ENCODE measurements at places on chromosomes 7 and 10.

DNA sequence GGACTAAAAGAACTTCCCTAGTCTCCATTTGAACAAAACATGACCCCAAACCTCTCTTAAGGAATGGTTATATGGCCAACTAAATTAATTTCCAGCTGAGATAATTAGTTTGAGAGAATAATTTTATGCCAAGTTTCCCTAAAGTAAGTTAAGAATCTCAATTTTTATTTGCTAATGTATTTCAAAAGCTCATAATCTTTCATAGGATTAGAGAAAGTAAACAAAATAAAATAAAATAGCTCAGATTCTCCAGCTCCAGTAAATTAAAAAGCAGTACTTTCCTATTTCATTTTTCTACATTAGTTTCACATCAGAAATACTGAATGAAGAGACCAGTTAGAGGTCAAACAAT lies 44.4 kb downstream of the ENO4 start:
- DNase-seq, result no peak

DNA sequence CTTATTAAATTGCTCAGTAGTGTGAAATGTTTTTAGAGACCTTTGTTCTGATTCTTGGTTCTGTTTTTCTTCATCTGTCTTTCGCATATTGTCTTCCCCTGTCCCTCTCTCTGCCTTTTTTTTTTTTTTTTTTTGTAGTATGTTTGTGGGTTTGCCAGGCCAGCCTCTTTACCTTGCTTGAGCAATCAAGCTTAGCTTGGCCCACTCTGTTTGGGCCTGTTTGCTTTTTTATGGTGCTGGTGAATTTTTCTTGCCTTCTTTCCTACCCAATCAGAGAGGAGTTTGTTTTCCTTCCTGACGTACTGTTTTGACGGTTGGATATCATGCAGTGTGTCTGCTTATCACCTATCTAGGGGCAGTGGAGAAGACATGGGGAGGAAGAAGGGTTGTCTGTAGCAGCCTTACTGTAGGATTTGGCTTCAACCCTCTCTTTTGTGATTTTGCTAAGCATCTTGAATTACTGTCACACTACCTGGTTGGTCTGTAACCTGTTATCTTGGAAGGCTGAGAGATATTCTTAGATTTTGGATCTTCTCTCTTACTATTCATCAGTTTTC lies 64.0 kb downstream of the BBS9 start:
- DNase-seq, result no peak

DNA sequence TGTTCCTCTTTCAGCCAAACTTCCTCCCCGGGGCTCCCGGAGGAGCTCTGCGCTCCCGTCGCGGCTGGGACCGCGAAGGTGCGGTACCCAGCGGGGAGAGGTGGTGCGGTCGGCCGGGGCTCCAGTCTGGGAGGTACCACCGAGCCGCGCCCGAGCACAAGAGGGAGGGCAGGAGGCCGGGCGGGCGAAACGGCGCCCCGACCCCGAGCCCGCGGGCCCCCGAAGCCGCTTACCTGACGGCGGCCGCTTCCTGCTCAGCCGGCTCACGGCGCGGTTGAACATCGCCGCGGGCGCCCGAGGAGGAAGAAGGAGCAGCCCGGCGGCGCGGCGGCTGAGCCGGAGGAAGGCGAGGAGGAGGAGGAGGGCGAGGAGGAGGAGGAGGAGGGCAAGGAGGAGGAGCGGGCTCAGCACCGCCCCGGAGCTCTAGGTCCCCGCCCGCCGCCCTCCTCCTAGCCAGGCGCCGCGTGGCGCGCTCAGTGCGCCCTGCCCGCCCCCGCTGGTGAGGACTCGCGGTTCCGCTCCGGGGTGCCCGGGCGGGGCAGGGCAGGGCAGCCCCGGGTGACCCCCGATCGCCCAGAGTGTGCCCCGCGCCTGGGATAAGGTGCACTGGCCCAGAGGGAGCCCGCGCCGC lies at the start of gene RGS10:
TSS of gene RGS10 (minus strand) at position 363 of the 631 bp plus-strand sequence. CDS start at position 282, 81 bp downstream.
- DNase-seq, result peak; percentile 16

GRCh38 chr7:7883394-7883793 lies 85.2 kb upstream of the GLCCI1 start:
- no peak for DNase-seq

DNA sequence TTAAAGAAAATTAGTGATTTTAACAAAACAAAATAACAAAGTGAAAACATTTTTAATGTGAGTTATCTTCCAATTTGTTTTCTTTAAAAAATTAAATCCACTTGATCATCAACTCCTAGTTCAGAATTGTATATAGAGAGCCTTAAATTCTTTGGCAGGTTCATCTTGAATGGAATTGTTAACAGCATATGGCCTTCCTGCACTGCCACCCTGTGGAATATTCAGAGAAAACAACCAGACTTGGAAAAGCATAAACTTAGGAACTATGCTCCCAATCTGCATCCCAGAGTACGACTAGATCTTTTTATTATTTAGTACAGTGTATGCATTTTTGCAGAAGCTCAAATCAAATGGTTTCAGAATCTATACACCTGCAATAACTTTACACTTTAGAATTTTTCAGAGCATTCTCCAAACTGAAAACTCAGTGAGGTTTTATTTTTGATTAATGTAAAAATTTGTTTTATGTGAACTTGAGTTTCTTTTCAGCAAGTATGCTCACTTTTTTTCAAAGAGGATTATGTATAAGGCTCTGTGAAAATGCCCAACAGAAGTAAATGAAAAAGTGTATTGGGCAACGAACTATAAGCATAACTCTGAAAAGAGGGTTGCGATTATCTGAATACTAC lies 44.9 kb upstream of the ANK3 start:
- peak; percentile 47 for DNase-seq

DNA sequence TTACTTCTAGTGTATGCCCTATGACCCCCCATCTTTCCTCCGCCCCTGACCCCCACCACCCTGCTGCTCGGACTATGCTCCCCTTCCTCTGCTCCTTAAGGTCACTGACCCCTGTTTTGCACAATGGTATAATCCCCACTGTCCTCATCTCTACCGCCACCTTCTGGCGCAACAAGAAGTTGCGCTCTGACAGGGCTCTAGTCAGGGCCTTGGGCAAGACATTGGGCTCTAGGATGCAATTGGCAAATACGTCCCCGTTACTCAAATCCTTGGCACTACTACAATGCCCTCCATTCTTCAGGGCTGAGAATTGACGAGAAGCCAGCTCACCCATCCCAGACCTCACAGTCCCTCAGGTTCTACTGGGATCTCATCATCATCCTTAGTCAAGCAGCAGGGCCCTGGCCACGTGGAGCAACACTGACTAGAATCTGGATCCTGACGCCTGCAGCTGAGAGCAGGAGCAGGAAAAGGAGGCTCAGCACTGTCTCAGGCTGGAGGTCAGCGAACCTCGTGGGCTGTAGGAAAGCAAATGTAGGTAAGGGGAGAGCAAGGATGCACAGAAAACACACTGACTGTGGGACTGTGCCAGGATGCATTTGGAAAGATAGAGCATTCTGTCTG lies 10.6 kb downstream of the LRIT2 start:
- no peak for DNase-seq

DNA sequence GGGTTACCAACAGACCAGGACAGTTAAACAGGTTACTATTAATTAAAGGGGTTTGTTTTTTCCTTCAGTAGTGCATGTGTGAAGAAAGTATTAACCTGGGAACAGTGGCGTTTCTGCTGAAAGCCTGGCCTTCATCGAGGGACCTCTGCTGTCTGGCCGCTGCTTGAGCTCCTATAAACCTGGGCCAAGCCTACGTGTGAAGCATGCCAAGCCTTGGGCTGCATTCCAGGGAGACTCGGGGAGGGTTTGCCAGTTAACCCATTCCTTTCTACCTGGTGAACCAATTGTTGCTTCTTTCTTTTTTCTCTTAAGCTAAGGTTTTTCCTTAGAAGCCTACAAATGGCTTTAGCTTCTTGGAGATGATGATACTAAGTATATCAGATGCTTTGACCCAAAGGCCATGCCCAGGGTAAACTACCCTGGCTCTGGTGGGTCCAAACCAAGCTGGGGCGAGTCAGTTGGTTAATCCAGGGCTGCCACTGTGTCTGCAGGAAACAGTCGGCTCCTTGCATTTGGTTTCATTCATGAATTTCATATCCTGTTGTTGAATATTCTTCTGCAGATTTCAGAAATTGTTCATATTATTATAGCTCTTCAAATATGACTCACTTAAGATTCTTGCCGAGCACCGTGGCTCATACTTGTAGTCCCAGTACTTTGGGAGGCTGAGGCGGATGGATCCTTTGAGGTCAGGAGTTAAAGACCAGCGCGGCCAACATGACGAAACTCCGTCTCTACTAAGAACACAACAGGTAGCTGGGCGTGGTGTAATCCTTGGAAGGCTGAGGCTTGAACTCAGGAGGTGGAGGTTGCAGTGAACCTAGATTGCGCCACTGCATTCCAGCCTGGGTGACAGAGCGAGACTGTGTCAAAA lies 23.8 kb downstream of the PFKP start:
- no peak for DNase-seq

- DNase-seq, result no peak
These were observed 125.9 kb downstream of the ADAM12 start for GRCh38 chr10:126262233-126262838.

GRCh38 chr7:114785496-114785895 lies 136.4 kb upstream of the MDFIC start:
- DNase-seq, result no peak

GRCh38 chr7:147332988-147333387 lies 1216.4 kb downstream of the CNTNAP2 start:
- DNase-seq, result no peak

GRCh38 chr7:25886387-25887240 lies 265.4 kb upstream of the NFE2L3 start:
- DNase-seq, result peak; percentile 20

DNA sequence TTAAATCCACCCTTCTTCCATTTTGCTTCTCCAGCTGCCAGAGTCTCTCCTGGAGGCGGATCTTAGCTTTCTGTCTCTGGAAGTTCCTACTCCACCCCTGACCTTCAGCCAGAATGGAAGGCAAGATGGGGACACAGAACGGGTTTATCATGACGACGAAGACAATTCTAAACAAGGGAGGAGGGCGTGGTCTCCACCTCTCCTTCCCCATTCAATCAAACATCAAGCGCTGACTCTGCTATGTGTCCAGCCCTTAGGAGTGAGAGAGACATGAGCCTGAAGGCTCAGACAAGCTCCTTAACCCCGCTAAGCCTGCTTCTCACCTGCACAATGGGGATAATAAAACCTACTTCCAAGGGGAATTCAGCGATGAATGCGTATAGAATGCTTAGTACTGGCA lies 3.1 kb downstream of the CYP17A1 start:
- DNase-seq, result no peak

DNA sequence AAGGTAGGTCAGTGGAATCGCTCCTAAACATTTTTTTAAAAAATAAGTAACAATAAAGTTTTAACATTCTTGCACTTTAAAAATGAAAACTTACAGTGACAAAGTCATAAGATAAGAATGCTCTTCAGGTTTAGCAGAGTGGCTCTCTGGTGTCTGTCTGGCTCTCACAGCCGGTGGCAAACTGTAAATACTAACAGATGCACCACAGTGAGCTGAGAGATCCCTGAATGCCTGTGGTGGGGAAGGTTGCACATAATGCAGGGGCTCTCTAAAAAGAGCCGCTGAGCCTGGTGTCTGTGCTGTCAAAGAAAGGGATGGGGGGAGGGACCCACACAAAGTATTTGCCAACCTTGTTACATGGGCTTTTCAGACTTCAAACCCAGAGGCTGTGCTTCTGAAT lies 498.3 kb downstream of the CCSER2 start:
- no peak for DNase-seq

GRCh38 chr10:69641261-69641980 lies 11.4 kb downstream of the FAM241B start:
- no peak for DNase-seq

GRCh38 chr10:17025444-17026295 lies 103.9 kb downstream of the CUBN start:
- DNase-seq, result no peak

DNA sequence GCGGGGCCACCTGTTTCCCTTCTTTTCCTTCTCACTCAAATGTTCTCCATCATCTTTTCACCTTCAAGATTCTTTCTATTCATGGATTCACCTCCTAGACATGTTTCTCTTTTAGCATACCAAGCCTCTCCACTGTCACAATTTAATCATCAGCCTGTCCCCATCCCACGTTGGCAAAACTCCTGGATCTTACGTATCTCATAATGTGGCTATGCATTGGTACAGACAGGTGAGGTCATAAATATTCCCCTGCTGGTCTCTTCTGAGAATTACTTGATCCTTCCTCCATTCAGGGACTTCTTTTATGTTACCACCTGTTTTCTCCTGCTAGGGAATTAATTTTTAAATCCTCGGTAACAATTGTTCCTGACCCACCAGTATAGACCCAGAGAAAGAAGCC lies 262.6 kb upstream of the NEBL start:
- DNase-seq, result peak; percentile 54

GRCh38 chr7:42314696-42315095 lies 77.7 kb upstream of the GLI3 start:
- no peak for DNase-seq

DNA sequence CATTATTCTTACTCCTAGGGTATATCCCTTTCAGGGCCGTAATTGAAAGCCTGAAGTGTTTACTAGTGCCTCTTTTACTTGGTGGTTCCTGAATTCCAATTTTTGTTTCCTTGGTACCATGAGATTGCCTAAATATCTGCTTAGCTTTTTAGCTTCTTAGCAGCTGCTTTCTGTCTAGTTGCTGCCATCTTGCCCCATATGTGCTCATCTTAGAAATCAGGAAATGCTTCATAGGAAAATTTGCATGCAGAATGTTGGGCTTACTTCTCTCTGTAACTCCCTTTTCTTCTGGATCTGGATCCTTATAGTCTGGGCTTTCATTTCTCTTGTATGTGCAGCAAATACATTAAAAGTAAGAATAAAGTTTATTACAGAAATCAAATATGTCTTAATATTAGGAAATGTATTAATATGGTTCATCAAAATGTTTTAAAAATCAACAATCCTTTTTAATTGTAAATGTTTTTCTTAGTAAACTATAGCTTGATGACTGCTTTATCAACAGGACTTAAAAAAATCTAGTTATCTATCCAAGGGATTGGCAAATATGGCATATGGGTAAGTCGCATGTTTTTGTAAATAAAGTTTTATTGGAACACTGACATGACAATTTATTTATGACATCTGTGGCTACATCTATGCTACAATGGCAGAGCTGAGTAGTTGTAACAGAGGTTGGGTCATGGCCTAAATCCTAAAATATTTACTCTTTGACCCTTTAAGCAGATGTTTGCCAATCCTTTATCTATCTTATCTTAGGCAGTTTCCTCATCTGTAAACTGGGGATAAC lies 73.5 kb upstream of the CDK6 start:
- DNase-seq, result no peak

- no peak for DNase-seq
These were observed 8.7 kb downstream of the WIPI2 start for GRCh38 chr7:5198741-5199140.

GRCh38 chr7:50791938-50792341 lies 9.2 kb upstream of the GRB10 start:
- no peak for DNase-seq

GRCh38 chr10:85433248-85433647 lies 933.3 kb downstream of the GRID1 start:
- DNase-seq, result no peak

DNA sequence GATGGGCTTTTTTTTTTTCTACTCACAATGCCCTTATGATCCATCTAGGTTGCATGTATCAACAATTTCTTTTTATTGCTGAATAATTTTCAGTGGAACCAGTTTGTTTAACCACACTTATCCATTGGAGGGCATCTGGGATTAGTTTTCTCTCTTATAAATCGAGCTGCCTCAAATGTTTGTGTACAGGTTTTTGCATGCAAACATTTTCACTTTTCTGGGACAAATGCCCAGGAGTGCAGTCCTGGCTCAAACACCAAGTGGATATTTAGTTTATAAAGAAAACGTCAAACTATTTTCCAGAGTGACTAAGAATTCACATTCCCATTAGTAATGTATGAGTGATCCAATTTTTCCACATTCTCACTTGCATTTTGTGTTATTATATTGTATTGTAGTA lies 313.4 kb downstream of the CXCL12 start:
- no peak for DNase-seq

- no peak for DNase-seq
These were observed 75.9 kb downstream of the LMBR1 start for GRCh38 chr7:156816943-156817572.
